ENCODE measurements at places on chromosomes 16 and 17.
A peak's percentile ranks its signal among the peaks of the same experiment; 100 is the strongest.

GRCh38 chr17:50916708-50917417 is 50.7 kb upstream of the TOB1 start:
- DNase-seq, result no peak

GRCh38 chr17:4161967-4162305 is 18.9 kb downstream of the CYB5D2 start:
- DNase-seq, result no peak

- DNase-seq, result no peak
These were observed 110.3 kb downstream of the TOX3 start for GRCh38 chr16:52436339-52437276.

DNA sequence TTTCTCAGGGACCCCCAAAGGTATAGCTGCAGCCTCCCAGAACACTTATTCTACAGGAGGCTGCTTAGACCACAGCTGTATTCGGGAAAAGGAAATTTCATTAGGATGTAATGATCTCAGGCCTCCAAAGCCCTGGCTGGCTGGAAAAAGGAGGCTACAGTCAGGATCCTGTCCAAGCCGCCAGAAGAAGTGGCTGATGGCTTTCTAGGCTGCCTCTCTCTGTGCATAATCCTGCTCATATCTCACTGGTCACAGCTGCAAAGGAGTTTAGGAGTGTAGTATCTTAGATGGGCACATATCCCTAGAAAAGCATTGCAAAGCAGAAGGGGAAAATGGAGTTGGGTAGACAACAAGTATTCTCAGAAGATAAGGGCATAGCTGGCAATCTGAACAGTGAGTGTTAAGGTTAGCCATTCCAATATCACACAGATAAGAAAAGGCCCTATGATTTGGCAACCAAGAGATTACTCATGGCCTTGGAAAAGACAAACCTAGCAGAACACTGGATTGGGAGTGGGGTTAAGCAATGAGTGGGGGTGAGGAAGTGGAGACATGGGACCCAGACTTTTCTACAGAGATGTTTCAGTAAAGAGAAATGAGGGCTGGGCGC is 26.0 kb upstream of the PRKCA start:
- DNase-seq, result peak; percentile 30

GRCh38 chr16:11972128-11972527 is 4.4 kb upstream of the SNX29 start:
- DNase-seq, result no peak

DNA sequence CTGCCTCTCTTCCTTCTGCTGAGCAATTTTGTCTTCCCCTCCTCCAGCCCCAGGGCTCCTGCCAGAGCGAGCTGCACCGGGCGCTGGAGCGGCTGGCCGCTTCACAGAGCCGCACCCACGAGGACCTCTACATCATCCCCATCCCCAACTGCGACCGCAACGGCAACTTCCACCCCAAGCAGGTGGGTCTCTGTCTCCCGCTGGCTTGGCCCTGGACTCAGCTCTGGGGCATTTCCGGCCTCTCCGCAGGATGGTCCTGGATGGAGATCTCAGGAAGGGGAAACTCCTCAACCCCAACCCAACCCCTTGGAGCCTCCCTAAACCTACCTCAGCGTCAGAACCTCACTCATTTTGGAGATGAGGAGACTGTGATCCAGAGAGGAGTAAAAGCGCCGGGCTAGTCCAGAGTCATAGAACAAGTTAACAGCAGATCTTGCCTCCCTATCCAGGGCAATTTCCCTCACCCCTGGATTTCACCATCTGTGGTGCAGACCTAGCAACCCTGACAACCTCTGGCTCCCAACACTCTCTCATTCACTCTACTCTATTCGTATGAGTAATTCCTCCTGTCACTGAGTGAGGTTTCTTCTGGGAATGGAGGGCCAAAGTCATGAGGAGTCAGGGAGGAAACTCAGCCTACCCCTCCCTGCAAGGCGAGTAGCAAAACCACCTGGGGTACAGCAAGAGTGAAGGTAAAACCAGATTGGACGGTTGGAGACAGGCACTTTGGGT is 10.8 kb downstream of the IGFBP4 start:
- DNase-seq, result no peak

DNA sequence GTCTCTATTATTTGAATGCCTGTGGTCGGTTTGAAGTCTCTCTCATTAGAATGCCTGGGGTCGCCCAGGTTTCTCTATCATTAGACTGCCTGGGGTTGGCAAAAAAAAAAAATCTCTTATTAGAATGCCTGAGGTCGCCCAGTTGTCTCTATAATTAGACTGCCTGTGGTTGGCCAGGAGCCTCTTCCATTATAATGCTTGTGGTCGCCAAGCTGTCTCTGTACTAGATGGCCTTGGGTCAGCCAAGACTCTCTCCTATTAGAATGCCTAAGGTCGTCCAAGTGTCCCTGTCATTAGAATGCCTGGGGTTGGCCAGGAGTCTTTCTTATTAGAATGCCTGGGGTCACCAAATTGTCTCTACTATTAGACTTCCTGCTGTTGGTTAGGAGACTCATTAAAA is 2228.4 kb downstream of the TP53TG3F start:
- DNase-seq, result no peak

DNA sequence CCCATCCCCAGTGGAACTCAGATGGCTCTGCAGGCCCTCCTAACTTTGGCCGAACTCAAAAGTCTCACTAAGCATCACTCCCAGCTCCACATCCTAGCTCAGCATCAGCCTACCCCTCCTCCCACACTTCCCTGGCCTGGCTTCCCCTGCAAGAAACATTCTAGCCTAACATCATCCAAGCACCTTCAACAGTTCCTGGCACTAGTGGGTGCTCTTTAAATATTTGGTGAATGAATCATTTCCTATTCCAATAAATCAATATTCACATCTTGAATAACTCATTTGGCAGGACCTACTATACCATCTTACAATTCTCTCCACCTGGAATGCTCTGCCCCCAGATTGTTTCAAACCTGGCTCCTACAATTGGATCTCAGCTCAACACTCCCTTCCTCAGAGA is 11.0 kb upstream of the BBS2 start:
- DNase-seq, result no peak

DNA sequence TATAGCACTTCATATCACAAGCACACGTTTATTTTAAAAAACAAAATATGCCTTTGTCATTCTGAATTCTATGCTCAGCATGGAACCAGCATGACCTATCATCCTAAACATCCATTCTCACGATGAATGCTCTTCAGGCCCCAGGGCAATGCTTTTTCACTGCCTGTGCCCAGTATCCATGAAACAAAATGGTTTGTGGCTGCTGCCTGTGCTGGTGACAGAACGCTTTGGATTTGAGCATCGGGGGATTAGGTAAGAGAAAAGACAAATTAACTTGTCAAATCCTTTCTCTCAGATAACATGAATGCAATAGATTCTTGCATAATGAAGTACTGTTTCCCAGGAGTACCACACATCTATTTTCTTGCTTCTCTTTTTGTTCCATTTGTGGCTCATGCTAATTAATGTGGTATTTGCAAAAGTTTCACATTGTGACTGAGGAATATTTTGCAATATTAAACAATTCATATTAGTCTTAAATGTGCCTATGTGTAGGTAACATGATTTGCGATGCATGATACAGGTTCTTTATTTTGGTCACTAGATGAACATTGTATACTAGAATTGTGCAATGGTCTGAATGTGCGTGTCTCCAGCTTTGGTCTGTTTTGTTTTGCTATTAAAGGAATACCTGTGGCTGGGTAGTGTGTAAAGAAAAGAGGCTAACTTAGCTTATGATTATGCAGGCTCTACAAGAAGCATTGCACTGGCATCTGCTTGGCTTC is 25.8 kb upstream of the SRSF1 start:
- no peak for DNase-seq

DNA sequence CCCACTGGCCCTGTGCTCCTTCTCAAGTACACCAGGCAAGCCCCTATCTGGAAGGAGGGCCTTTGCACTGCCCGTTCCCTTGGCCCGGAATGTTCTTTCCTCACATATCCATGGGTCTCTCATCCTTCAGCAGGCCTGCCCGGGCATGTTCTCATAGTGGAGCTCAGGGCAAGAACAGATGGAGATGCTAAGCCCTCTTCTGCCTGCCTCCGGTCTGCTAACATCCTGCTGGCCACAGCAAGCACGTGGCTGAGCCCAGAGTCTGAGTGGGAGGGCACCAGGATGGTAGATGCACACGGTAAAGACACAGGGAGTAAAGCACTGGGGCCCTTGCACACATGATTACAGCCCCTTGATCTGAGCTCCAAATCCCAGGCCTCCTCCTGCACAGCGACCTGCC is 19.8 kb upstream of the ANKRD40CL start:
- DNase-seq, result no peak

- no peak for DNase-seq
These were observed 14.8 kb upstream of the AKTIP start for GRCh38 chr16:53517851-53518250.

GRCh38 chr17:82494236-82495055 is 25.1 kb upstream of the FOXK2 start:
- peak; percentile 98 for DNase-seq

- DNase-seq, result no peak
These were observed 47.7 kb upstream of the ZNF469 start for GRCh38 chr16:88334778-88335720.

GRCh38 chr17:1211287-1211686 is 31.5 kb upstream of the ABR start:
- no peak for DNase-seq

GRCh38 chr16:48155926-48156789 is at the start of gene ABCC12:
Gene ABCC12 (minus strand): TSS chr16:48155993. CDS start chr16:48146424, 9,569 bp downstream.
- no peak for DNase-seq

GRCh38 chr17:5770441-5771270 is 186.3 kb upstream of the NLRP1 start:
- no peak for DNase-seq

- DNase-seq, result no peak
These were observed 4.6 kb upstream of the AKTIP start for GRCh38 chr16:53507464-53508179.

DNA sequence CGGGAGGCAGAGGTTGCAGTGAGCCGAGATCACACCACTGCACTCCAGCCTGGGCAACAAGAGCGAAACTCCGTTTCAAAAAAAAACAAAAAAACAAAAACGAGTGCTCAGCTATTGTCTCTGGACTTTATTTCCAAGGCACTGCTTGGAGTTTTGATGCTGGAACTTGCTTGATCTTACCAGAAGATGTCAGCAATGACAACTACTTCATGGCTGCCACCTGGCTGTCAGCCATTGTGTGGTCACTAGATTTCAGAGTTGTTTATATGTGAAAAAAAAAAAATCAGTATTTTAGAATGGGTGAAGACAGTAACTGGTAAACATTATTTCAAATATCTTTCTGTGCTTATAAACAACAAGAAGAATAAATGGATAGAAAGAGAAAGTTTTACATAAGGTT is 26.3 kb upstream of the OR4D1 start:
- DNase-seq, result peak; percentile 38

DNA sequence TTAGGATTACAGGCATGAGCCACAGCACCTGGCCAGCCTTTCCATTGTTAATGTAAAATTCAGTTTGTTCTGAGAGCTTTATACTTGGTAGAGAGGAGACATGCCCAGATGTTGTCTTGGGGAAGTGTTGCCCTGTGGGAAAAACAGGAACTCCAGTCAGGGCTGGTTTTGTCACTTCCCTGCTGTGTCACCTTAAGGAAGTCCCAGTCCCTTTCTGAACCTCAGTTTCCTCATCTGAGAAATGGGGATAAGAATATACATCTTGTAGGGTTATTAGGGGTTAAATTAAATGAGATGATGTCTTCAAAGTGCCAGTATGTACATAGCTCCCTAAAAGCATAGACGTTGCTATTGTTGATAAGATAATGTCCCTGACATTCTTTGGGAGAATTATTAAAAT is 25.3 kb downstream of the CLEC16A start:
- DNase-seq, result no peak

DNA sequence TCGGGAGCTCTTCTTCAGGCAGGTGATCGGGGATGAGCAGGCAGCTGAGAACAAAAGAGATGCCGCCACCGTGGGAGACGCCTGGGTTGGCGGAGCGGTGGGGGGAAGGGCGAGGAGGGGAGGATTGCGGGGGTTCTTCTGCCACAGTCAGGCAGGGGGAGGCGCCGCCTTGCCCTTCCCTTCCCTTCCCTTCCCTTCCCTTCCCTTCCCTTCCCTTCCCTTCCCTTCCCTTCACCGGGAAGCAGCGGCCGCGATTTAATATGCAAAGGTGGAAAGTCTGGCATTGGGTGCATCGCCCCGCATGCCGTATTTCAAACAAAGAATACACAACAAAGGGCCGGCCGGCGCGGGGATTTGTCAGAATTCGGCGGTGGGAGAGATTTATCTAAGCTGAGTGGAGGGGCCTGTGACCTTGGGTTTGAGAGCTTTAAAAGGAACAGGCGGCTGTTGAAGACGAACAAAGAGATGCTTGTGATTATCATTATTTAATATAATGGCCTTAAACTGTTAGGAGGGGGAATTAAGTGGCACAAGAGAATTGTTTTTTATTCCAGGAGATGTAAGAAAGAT is 262.3 kb upstream of the TNRC6C start:
- no peak for DNase-seq

GRCh38 chr17:71180801-71181385 is 939.9 kb upstream of the SOX9 start:
- DNase-seq, result peak; percentile 70

DNA sequence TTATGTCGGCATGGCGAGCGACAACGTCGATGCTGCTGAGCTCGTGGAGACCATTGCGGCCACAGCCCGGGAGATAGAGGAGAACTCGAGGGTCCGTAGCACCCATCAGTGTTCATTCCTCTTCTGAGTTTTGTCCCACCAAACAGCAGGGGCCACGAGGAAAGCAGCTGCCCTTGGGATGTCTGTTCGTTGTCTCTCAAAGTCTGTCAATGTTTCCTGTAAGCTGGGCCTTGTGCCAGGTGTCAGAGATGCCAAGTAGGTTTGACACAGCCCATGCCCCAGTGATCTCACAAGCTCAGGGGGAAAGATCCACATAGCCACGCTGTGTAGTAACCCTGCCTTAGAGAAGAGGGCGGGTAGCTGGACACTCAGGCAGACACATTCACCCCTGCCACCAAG is 22.6 kb downstream of the NTAN1 start:
- no peak for DNase-seq

DNA sequence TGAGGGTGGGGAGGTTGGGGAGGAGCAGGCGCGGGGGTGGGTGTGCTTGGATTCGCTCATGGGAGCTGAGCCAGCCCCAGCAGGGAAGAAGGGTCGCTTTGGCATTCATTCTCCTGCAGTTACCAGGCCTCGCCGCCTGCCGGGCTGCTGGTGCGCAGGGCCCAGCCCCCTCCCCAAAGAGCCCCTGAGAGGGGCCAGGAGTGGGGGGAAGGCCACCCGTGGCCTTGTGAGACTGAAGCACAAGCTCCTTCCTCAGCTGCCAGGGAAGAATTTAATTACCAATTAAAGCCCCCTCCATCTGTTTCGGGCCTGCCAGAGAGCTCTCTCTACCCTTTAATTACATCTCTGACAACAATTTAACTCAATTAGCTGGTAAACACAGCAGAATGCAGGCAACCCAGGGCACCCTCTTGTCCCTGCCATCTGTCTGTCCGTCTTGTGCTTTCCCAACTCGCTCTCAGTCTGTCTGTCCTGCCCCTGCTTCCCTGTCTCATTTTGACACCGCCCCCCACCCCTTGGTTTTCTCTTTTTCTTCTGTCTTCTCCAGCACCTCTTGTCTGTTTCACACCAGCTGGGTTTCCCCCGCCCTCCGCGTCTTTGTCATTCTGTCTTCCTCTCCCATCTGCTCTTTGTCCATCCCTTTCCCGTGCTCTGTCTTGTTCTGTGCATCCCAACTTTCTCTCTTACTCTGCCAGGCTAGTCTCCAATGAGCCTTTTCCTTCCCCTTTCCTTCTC is 32.7 kb downstream of the CDK5RAP3 start:
- DNase-seq, result peak; percentile 22

Measured in Daoy (cell line).